ENCODE measurements at places on chromosomes 5 and 9.

GRCh38 chr9:128215491-128216409 lies 12.6 kb downstream of the DNM1 start:
- H3K4me3 ChIP-seq, result no peak overlapping the region
- peaks cover 10% of the 10 kb centered on the region for H3K4me1 ChIP-seq
- H3K27me3 ChIP-seq, result no peaks in the 10 kb centered on the region
- no peaks in the 10 kb centered on the region for H3K36me3 ChIP-seq

- no peak overlapping the region for H3K27ac ChIP-seq
- H3K4me1 ChIP-seq, result no peaks in the 10 kb centered on the region
- ATAC-seq, result no peak
- no peak overlapping the region for H3K4me3 ChIP-seq
- no peaks in the 10 kb centered on the region for H3K36me3 ChIP-seq
Measured at GRCh38 chr9:108562176-108562575, 293.6 kb downstream of the ACTL7B start.

DNA sequence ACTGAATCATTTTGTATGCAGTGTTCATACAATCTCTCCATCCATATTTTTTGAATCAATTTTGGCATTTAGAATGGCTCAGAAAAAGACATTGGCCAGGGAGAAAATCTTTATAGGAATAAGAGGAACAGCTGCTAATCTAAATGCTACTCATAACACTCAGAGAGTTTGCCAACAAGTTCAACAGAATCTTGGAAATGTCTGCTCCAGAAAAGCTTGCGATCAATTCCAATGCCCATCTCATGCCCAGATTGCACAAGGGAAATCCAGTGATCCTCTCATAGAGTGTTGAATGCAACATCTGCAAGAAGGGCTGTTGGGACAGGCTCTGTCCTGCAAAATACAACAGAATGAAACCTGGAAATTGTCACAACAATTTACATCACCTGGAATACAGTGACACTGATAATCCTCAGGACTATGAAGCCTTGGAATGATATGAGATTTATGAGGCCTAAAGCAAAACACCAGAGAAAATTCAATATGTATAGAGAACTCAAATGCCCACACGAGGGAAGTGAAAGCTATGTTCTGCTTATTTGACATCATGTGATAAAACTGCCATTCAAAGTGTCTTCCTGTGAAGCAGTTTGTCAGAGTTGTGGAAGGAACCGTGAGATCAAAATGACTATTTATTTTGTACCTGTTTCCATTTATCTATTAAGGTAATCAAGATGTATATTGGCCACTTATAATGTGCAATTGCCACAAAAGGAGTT lies 190.1 kb downstream of the PARP8 start:
- no peaks in the 10 kb centered on the region for H3K4me1 ChIP-seq
- ATAC-seq, result no peak

GRCh38 chr5:55372130-55372925 lies 64.5 kb downstream of the MTREX start:
- no peak for ATAC-seq
- H3K4me1 ChIP-seq, result no peaks in the 10 kb centered on the region
- no peaks in the 10 kb centered on the region for H3K27me3 ChIP-seq

GRCh38 chr5:38414348-38414747 lies 142.1 kb downstream of the LIFR start:
- H3K36me3 ChIP-seq, result no peaks in the 10 kb centered on the region
- ATAC-seq, result no peak
- no peaks in the 10 kb centered on the region for H3K4me1 ChIP-seq
- no peaks in the 10 kb centered on the region for H3K27me3 ChIP-seq
- no peak overlapping the region for H3K27ac ChIP-seq

DNA sequence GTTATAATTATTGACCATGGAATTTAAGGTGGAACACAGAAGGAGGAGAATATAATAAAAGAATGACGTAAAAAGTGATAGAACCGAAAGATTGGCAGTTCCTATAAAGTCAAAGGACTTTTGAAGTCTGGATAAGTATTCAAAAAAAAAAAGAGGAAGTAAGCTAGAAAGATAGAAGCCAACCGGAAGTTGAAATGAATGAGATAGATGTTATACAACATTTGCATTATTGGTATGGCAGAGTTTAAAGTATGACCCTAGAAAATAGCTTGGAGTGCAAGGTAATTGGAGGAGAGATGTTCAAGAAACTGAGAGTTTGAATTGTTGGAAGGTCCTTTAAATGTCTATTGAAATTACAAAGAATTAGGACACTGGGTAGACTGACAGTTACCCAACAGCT lies 293.6 kb downstream of the FER start:
- peaks cover 9% of the 10 kb centered on the region for H3K4me1 ChIP-seq
- no peaks in the 10 kb centered on the region for H3K36me3 ChIP-seq
- ATAC-seq, result no peak
- H3K27me3 ChIP-seq, result no peaks in the 10 kb centered on the region

DNA sequence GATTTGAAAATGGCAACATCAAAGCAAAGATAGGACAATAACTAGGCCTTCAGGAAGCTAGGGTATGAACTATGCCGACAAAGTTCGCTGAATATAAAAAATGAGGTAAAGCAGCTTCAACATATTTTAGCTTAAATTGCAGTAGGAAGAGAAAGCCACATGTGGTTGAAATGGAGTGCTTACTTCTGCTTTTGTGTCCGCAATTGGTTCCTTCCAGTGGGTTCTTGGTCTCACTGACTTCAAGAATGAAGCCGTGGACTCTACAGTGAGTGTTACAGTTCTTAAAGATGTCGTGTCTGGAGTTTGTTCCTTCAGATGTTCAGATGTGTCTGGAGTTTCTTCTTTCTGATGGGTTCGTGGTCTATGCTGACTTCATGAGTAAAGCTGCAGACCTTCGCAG lies 95.2 kb downstream of the APTX start:
- H3K36me3 ChIP-seq, result no peaks in the 10 kb centered on the region
- ATAC-seq, result no peak
- H3K27me3 ChIP-seq, result no peaks in the 10 kb centered on the region
- H3K27ac ChIP-seq, result no peak overlapping the region

DNA sequence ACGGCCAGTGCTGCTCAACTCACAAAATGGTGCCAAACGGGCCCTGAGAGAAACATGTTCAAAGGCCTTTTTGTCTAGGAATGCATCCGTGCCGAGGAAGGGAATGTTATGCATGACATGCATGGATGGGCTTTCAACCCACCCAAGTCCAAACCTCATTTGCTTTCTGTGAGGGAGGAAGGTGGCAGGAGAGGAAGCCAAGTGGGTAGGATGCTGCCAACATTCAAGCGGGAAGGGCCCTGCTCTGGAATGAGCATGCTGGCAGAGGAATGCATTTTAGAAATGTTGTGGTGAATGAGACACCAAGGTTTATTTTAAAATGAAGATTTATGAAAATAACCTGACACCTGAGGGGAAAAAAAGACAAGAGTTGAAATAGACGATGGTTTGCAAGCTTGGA lies 479.1 kb downstream of the CCDC171 start:
- no peak for ATAC-seq
- H3K27ac ChIP-seq, result no peak overlapping the region
- no peaks in the 10 kb centered on the region for H3K4me1 ChIP-seq
- H3K4me3 ChIP-seq, result no peak overlapping the region

GRCh38 chr5:139901986-139902385 lies 106.4 kb downstream of the PSD2 start:
- ATAC-seq, result no peak
- peaks cover 28% of the 10 kb centered on the region for H3K27me3 ChIP-seq
- no peaks in the 10 kb centered on the region for H3K4me1 ChIP-seq
- H3K4me3 ChIP-seq, result no peak overlapping the region
- no peaks in the 10 kb centered on the region for H3K36me3 ChIP-seq
- H3K27ac ChIP-seq, result no peak overlapping the region

GRCh38 chr5:11334404-11334803 lies 569.8 kb downstream of the CTNND2 start:
- no peak for ATAC-seq
- H3K4me3 ChIP-seq, result no peak overlapping the region
- no peaks in the 10 kb centered on the region for H3K36me3 ChIP-seq
- no peaks in the 10 kb centered on the region for H3K4me1 ChIP-seq
- no peak overlapping the region for H3K27ac ChIP-seq

- H3K4me1 ChIP-seq, result peaks cover 4% of the 10 kb centered on the region
- no peak for ATAC-seq
- H3K4me3 ChIP-seq, result no peak overlapping the region
- no peaks in the 10 kb centered on the region for H3K27me3 ChIP-seq
Measured at GRCh38 chr9:556199-556598, 285.3 kb upstream of the DMRT1 start.

GRCh38 chr5:111134087-111134486 lies 41.9 kb downstream of the WDR36 start:
- H3K27me3 ChIP-seq, result no peaks in the 10 kb centered on the region
- H3K4me3 ChIP-seq, result no peak overlapping the region
- no peak for ATAC-seq
- no peaks in the 10 kb centered on the region for H3K36me3 ChIP-seq
- no peaks in the 10 kb centered on the region for H3K4me1 ChIP-seq

- H3K27me3 ChIP-seq, result no peaks in the 10 kb centered on the region
- H3K4me1 ChIP-seq, result no peaks in the 10 kb centered on the region
- H3K27ac ChIP-seq, result no peak overlapping the region
- no peak for ATAC-seq
Measured at GRCh38 chr9:103660830-103661229, 433.3 kb upstream of the SMC2 start.
